Common myeloid progenitor, CD34-positive (primary cell): ENCODE measurements at places on chromosomes 1 and 21.
A peak's percentile ranks its signal among the peaks of the same experiment; 100 is the strongest.

- no peak for DNase-seq
Measured at GRCh38 chr21:28799926-28800325, 192.8 kb downstream of the LTN1 start.

GRCh38 chr1:25066256-25066655, 136.2 kb upstream of the RUNX3 start:
- DNase-seq: no peak

DNA sequence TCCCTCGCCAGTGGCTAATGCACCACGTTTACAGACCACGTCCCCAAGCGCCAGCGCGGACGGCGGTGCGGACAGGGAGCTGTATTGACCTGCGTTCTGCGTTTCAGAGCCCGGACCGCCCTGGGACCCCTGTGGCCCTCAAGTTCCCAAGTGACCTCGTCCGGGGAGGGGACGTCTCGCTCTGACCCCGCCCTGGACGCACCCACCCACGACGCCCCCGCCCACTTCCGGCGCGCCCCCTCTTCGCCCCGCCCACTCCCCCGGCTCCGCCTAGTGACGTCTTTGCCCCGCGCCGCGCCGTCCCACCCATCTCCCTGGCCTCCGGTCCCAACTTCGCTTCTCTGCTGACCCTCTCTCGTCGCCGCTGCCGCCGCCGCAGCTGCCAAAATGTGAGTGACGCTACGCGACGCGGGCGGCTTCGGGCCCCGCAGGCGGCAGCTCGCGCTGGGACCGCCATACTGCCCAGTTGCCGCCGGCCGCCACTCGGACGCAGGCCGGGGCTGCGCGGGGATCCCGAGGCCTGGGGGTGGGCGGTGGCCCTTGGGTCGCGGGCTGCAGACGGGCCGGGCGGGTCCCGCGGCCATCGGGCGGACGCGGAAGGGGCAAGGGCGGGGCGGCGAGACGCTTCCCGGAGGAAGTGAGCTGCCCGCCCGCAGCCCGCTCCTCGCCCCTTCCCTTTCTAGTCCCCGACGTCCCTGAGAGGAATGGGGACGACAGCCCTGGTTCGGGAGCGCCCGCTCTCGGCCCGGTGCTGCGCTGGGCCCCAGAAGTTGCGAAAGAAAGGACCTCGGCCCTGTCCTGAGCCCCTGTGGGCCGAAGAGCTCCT, at the start of gene VAMP3:
Gene VAMP3, plus strand, starts transcription at position 300 of the 826 bp plus-strand sequence. Its CDS starts 88 bp downstream, at position 388.
- DNase-seq: peak; percentile 83

- no peak for DNase-seq
Measured at GRCh38 chr1:2073382-2074230, 23.4 kb downstream of the PRKCZ start.

DNA sequence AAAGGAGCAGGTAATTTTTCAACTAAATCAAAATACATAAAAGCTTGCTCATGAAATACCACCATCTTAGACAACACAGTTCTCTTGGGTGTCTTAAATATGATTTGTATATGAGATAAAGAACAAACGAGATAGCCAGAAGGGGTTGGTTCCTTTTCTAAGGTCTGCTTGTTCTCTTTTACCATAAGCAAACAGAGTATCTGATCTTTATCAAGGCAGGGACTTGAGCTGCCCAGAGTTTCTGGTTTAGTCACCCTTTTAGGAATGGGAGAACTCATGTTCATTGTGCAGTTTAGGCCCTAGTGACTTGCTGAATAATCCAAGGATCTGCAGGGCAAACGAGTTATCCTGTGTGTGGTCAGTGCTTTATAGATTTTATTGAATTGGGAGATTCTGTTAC, 3.0 kb upstream of the SUCO start:
- DNase-seq: peak; percentile 42

- no peak for DNase-seq
Measured at GRCh38 chr1:197424380-197424779, 156.3 kb downstream of the CRB1 start.
